ENCODE measurements at places on chromosomes 3 and 15.

GRCh38 chr3:178585454-178585853 is 49.2 kb downstream of the KCNMB2 start:
- no peak for DNase-seq

DNA sequence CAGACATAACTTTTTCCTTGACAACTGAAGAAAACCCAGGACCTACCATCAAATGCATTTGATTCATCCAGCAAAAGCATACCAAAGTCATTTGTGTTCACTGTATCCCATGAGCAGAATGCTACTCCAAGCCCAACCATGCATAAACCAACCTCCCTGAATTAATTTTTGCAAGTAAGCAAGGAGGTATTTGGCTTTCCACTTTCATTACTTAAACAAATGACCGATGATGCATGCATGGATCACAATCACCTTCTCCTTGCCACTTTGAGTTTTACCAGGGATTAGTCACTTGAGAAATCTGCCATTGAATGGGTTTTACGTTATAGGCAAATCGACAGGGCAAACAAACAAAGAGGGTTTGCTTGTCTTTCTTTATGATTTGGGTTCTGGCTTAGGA is 214.8 kb downstream of the FMN1 start:
- peak; percentile 95 for DNase-seq

DNA sequence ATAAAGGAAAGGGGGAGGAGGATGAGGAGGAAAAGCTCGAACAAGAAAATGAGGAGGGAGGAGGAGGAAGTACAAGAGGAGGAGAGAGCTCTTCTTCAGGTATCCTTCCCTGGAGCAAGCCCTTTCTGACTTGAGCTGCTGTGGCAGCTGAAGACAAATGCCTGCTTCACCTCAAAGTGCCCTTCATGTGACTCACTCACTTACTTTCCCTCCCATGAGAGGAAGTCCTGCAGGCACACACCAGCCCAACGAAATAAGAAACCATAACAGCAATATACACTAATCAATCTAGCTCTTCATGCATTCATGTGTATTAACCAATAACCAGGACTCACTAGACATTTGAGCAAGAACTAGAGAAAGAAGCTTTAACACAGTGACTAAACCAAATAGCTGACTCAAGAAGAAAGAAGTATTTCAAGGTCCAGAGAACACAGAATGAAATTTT is 251.9 kb downstream of the IGSF11 start:
- DNase-seq: no peak

GRCh38 chr3:55160241-55160983 is 232.6 kb upstream of the LRTM1 start:
- peak; percentile 100 for DNase-seq

DNA sequence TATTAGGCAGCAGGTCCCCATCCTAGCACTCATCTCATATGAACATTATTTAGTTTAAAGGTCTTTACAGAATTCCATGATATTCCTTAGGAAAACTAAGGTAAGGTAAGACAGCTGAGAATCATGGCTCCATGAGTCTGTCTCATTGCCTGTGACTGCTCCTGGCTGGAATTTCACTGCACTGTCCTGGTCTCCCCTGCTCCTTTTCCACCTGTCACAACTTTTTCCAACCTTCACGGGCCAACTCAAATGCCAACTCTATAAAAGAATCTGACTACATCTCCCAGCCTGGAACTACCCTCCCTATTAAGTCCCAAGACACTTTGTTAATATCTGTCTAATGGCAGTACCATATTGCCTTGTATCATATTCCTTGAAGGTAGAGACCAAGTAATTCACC is 7.6 kb downstream of the CNBP start:
- no peak for DNase-seq

GRCh38 chr3:56369914-56370313 is 98.4 kb downstream of the ERC2 start:
- no peak for DNase-seq

GRCh38 chr15:40790718-40791117 is 16.2 kb upstream of the ZFYVE19 start:
- DNase-seq: no peak

DNA sequence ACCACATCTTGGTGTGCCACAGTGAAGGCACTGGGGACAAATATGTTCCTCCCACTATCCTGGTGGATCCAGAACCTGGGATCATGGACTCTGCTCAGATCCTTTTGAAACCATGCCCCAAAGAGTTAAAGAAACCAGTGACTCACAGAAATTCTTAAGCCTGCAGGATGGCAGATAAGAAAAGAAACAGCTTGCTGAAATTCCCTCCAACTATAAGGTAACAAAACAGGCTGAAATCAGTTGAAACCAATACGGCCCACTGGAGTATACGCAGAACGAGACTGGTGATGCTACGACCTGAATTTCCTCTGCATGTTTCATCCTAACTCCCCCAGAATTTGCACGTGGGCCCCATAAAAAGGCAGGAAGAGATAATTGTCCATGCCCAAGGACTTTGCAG is 209.6 kb downstream of the TJP1 start:
- peak; percentile 30 for DNase-seq

- DNase-seq: no peak
Observed at GRCh38 chr3:141109751-141110150, 58.6 kb downstream of the SPSB4 start.

- no peak for DNase-seq
Observed at GRCh38 chr3:135806317-135806716, 159.2 kb upstream of the PPP2R3A start.

Data from AG10803 (cell line).